ENCODE measurements at places on chromosomes 6 and 20.

- no peak for DNase-seq
These were observed 197.1 kb upstream of the RGS17 start for GRCh38 chr6:153328194-153328593.

DNA sequence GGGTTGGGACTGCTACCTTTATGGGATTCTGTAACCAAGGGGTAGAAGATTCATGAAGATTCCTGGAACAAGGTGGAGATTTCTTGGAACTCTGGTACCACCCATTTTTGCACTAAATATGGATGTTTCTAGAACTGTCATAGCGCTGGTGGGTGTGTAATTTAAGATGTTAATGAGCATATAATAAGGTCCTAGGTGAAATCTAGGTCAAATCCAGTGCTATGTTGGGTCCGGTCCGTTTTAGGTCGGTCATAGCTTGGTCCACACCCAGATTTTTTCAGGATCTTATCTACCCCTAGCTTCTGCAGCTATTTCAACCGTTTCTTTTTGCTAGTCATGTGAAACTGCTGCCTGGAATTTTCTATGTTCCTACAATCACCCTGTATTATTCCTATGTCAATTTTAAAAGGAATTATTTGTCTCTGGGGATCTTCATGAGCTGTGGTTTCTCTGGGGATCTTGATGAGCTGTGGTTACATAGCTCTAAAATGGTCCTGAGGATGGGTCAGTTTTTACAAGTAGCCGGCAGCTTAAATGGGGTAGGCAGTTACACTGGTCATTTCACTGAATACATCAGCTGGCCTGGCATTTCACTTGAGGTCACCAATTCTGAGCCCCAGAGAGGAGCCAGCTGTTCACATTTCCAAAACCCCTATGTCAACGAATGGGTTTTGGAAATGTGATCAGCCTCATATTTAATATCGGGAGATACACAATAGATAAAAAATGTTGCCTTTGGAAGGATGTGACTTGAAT lies 652.3 kb upstream of the FLRT3 start:
- DNase-seq: no peak

DNA sequence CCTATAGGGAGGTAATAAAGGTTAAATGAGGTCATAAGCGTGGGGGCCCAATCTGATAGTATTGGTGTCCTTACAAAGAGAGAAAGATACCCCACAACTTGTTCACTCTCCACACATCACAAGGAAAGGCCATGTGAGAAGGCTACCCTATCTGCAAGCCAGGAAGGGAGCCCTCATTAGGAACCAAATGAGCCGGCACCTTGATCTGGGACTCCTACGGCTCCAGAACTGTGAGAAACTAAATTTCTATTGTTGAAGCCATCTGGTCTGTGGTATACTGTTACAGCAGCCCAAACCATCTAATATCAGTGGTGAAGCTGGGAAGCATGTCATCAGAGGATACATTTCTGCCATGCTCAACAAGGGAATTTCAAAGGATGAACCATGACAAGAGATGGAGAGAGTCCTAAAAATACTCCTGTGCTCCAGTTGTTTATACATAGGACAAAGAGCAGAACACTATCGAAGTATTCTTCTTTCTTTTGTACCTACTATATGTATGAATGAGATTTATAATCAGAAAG lies 10.4 kb downstream of the COX7A2 start:
- no peak for DNase-seq

GRCh38 chr20:16434062-16434664 lies 139.1 kb downstream of the KIF16B start:
- peak; percentile 9 for DNase-seq

DNA sequence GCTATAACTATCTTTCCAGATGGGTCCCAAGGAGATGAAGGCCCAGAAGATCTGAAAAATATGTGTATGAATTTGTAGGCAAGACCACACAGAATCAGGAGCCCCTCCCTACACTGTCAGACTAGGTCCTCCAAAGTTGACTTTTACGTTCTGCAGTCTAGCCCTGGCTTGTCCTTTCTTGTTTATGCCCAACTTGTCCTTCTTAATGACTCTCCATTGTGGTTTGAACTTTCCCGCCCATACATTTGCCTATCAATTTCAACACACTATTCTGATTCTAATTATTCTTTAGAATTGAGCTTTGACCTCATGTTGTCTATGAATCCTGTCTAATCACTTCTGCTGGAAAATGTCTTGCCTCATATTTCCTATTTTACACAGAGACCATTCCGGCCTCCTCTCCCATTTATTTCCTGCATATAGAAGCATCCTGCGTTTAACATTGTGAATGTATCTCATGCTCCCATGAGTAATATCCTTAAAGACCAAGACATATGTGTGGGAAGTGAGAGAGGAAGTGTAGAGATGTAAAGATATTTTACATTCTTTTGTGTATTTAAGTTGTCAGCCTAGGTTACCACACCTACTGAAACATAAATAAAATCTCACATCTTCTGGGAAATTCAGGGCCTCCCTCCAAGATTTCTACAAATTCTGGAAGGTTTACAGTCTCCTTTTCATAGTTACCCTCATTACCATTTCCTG lies 348.3 kb downstream of the BCKDHB start:
- no peak for DNase-seq

- DNase-seq: no peak
These were observed 14.6 kb upstream of the CDK5RAP1 start for GRCh38 chr20:33415948-33416347.

GRCh38 chr6:158654960-158655489 lies 5.2 kb downstream of the SYTL3 start:
- DNase-seq: no peak

- peak; percentile 19 for DNase-seq
These were observed 127.2 kb upstream of the TAB2 start for GRCh38 chr6:149190224-149190831.

DNA sequence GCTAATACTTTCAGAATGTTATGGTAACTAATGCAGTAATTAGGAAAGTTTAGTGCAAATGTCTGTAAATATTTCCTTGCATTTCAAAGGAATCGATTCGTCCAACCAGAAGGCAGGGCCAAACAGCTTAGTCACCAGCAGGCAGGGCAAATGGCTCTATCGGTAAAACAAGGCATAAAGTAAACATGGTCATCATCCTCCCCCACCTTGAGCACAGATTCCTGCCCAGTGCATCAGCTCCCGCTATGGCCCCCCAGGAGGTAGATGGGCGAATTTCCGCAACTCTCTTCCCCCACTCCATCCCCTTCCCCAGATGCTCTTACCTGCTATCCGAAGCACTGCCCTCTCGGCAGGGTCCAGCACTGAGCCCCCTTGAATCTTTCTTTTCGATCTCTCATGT lies 103.8 kb upstream of the BEND6 start:
- no peak for DNase-seq

DNA sequence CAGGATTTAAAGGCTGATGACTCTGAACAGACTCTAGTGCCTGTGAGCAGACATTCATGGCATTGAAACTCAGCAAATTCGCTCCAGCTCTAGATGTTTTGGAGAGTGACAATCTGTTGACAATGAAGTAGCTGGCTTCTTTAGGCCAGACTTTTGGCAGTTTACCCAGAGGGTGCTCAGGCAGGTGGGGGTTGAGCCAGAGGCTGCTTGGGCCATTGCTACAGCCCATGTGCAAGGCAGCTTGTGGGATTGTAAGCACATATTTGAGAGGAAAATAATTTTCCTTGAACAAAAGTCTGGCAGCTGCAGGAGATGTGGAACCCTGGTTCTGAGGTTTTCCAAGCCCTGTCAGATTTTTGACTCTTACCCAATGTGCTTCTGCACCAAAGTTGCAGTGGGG lies 311.6 kb downstream of the CDC5L start:
- DNase-seq: no peak

GRCh38 chr6:37866590-37867507 lies 47.3 kb downstream of the ZFAND3 start:
- DNase-seq: no peak

GRCh38 chr6:143232849-143233248 lies 172.2 kb downstream of the AIG1 start:
- peak; percentile 3 for DNase-seq

- no peak for DNase-seq
These were observed 125.1 kb downstream of the ZNF217 start for GRCh38 chr20:53468587-53468986.
